Peyer's patch (tissue), 4 donors: ENCODE measurements at places on chromosomes 2 and 18. TPM values are rescaled to one million over a fixed set of nuclear protein-coding genes. Genes with fewer than 3 reads are reported as not detected.

DNA sequence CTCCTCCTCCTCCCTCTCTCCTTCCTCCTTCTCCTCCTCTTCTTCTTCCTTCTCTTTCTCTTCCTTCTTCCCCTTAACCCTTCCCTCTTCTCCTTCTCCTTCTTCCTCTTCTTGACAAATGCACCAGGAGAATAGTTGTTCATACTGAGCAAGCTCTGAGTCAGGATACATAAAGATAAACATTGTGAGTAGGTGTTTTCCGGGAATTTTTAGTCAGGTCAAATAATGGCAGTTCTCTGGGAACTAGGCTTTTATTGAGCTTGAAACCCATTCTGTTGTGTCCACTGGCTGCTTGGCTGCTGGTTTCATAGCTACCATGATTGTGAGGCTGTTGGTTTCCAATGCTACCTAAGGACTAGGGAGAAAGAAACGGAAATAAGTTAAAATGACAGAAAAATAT is 1144.7 kb upstream of the DDX18 start:
- no peak for DNase-seq

DNA sequence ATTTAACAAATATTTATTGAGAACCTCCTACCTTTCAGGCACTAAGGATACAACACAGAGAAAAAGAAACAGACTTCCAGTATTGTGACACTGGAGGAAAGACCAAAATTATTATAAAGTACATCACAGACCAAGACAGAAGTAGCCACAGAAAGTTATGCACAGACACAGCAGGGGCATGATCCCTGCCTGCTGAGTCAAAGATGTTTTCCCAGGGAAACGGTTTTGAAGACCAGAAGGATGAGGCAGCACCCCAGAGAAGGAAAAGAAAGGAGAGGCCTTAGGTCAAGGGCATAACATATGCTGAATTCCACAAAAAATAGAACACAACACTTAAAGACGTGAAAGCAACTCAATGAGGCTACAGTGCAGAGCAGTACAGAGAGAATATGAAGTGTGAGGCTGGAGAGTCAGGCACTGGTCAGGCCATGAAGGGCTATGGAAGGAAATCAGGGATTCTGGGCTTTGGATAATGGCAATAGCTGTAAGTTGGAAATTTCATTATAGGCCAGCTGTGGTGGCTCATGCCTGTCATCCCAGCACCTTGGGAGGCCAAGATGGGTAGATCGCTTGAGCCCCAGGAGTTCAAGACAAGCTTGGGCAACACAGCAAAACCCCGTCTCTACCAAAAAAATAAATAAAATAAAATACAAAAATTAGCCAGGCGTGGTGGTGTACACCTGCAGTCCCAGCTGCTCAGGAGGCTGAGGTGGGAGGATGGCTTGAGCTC is 8.2 kb downstream of the ADAM17 start:
- no peak for DNase-seq

GRCh38 chr18:77529492-77530176 is 280.0 kb downstream of the GALR1 start:
- no peak for DNase-seq

DNA sequence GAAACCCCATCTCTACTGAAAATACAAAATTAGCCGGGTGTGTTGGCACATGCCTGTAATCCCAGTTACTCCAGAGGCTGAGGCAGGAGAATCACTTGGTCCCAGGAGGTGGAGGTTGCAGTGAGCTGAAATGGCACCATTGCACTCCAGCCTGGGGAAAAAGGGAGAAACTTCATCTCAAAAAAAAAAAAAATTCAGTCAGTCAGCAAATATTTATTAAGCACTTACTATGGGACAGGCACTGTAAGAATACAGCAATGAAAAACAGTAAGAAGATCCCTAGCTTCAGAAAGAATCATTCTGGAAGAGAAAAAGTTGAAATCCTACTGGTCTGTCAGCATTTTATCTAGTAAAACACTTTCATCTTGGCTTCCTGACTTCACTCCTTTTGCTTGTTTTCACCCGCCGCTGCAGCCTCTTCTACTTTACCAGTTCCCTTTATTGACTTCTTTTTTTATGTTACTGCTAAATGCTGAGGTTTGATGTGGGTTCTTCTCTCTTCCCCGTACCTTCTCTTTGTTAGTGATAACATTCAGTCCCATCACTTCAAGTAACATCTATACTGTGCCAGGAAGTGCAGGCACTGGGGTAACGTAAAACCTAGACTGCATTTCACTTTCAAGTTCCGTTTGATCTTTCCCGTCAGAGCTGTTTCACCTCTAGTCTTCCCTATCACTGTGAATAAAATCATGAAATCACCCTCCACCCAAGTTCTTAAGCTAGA is 10.8 kb upstream of the TAF4B start:
- peak; percentile 77 for DNase-seq

- no peak for DNase-seq
These were observed 88.2 kb upstream of the RAPGEF4 start for GRCh38 chr2:172647439-172647838.

DNA sequence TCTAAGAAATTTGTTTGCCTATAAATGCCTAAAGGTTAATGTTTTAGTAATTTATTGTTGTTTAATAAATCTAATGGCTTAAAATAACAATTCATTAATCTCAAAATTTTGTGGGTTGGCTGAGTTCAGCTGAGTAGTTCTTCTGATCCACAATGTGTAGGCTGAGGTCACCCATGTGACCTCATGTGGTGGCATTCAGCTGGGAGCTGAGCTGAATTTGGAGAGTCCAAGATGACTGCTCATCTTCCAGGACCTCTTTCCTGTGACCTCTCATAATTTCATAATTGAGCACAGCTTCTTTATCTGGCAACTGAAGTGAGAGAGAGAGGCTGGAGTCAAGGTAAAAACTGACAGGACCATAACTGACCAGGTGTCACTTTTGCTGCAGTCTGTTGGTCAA is 132.4 kb downstream of the TXNL1 start:
- no peak for DNase-seq

The SCYGR4 gene
- total RNA-seq: not detected
